Right hindlimb (tissue), 1 donor: ENCODE measurements at places on chromosomes 1 and 21.

GRCh38 chr1:49424782-49425181 lies 599.0 kb downstream of the AGBL4 start:
- no peak for DNase-seq

- DNase-seq: no peak
Measured at GRCh38 chr1:176826265-176826664, 338.2 kb downstream of the ASTN1 start.

GRCh38 chr1:36408479-36408878 lies 10.8 kb upstream of the LSM10 start:
- DNase-seq: no peak

DNA sequence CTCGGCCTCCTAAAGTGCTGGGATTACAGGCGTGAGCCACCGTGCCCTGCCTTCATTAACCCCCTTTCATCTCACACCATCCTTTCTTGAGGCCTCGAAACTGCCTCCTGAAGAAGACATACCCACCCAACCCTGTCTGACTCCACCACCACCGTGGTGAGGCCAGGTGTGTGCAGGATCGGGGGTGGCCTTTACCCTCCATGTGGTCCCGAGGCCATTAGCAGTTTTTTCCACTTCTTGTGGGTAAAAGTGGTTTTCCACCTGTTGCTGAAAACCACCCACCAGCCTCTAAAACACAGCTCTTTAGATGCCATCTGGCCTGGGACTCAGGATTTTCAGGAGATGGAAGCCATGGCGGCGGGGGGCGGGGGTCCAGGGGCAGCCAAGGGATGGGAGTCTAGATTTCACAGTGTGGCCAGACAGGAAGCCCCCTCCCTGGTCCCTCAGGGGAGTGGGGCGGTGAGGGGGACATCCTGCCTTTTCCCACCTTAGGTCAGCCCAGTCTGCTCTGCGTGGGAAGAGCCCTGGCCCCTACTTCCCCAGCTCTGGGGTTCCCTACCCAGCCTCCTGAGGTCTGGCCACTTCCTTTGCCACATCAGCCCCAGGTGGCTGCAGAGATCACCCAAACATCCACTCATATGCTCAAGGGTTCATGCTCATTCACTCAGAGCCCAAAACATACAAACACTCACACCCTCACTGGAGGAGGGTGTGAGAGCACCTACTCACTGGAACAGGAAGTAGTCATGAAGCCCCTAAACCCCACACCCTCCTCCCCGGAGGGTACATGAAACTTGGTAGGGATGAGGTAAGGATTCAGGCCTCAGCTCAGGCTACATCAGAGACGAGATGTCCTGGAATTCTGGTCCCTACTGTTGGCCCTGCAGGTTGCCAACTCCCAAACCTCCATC lies 2.3 kb downstream of the FGR start:
- no peak for DNase-seq

GRCh38 chr1:1106510-1107221 lies 9.2 kb downstream of the C1orf159 start:
- no peak for DNase-seq

DNA sequence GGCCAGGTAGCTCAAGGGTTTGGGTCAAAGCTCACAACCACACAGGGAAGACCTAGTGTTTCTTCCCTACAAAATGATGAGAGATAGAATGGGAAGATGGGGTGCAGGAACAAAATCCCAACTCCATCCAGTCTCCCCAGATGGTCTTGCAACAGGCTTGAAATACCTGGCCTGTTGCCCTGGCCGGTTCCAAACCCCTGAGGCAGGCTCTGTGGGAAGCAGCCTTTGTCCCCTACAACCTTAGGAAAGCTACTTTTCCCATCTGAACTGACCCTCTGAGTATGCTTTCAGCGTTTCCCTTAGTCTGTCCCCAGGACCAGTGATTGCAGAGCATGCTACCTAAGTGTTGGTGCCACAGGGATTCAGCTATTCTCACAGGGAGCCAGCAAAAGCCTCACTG lies 104.0 kb downstream of the GDAP2 start:
- no peak for DNase-seq

GRCh38 chr1:206049919-206050600 lies 2.9 kb upstream of the RHEX start:
- no peak for DNase-seq

DNA sequence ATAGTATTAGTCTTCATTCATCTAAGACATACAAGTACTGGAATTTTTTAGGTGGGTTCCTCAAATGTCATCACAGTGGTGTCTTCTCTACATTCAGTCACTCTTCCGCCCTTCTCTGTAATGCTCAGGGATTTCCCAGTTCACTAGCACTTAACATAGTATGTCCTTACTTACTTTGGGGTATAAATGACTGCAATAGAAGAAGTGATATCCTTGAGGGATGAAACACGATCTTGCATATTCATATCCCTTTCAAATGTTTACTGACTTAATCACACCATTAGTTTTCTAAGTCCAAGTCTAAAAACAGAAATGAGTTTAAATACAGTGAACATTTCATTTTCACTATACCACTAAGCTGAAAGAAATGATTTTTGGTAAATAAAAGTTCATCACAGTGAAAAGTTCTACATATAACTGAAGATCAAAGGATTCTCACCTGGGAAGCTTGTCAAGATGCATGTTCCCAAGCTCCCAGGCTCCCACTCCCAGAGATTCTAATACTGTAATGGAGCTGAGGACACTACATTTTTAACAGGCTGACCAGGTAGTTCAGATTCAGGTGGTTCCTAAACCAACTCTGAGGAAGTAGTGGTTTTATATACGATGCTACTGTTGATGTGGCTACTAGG lies 29.7 kb downstream of the MRPL39 start:
- DNase-seq: no peak

- no peak for DNase-seq
Measured at GRCh38 chr1:53783056-53783455, 44.1 kb upstream of the GLIS1 start.

DNA sequence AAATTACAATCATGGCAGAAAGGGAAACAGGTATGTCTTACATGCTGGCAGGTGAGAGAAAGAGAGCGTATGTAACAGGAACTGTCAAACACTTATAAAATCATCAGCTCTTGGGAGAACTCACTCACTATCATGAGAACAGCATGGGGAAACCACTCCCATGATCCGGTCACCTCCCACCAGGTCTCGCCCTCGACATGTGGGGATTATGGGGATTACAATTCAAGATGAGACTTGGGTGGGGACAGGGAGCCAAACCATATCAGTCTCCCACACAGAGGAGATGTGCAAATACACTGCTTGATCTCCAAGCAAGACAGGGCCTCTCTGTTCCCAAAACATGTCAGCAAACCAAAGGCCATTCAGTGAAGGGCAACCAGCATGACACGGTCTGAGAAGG lies 27.4 kb downstream of the LMX1A start:
- no peak for DNase-seq

GRCh38 chr1:45329445-45329844 lies 2.8 kb downstream of the HPDL start:
- no peak for DNase-seq

GRCh38 chr1:42136466-42136865 lies 16.7 kb upstream of the GUCA2B start:
- DNase-seq: no peak

- no peak for DNase-seq
Measured at GRCh38 chr1:212153635-212154034, 118.1 kb downstream of the DTL start.

DNA sequence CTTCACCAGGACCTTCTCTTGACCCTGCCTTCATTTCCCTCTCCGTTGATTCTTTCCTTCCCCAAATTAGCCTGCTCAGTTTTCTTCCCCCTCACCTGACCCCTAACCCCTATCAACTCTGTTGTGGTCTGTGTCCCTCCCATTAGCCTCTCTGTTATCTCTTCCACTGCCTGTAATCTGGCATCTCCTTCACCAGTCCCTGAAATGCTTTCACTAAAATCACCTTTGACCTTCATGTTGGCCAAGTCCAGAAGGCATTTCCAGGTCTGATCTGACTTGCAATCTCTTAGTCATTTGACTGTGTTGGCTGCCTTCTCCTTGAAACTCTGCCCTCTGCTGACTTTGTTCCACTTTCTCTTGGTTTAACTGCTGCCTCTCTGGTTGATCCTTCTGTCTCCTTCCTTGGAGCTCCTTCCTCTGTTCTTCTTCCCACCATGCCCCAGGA lies 28.2 kb downstream of the ATP8B2 start:
- DNase-seq: no peak

DNA sequence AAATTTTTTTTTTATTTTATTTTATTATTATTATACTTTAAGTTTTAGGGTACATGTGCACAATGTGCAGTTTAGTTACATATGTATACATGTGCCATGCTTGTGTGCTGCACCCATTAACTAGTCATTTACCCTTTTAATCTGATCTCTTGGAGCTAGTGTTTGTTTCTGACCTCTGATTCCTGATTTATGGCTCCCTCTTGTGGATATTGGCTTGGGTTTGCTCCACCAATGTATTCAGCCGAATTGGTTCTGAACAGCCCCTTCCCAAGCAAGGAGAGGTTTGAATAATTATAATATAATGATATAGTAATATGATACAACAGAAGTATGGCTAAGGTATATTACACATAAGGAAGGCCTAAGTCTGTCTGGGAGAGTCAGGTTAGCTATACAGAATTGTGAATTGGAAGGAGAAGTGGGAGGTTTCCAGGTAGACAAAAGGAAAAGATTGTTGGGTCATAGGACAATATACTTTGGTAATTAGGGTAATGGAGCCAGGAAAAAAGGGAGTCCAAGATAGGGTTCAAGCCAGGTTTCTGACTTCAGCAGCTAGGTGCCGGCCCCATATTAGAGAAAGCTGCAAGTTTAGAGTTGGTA lies 53.1 kb upstream of the HMCN1 start:
- DNase-seq: no peak

GRCh38 chr1:24890887-24891286 lies 39.2 kb downstream of the RUNX3 start:
- DNase-seq: no peak

DNA sequence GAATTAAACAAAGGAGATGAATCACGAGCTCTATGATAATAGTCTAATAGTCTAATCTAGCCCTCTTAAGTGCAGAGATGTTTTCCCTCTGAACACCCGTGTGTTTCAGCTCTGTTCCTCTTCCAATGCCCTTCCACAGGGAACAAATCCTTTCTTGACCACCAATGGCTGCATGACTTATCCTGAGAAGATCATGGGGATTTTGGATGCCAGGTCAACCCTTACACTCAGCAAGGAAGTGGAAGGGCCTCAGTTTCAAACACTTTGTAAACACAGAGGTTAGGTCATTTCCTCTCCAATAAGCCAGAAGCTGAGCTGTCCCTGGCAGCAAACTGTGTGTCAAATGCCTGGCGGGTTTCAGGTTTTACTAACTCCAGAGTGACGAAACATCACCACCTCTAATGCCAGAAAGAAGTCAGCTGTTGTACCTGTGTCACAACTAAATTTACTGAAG lies 200.0 kb downstream of the GABPA start:
- DNase-seq: peak; percentile 55

- no peak for DNase-seq
Measured at GRCh38 chr1:14910984-14911721, 242.4 kb upstream of the TMEM51 start.

GRCh38 chr1:112772781-112773180 lies 57.6 kb upstream of the PPM1J start:
- DNase-seq: no peak

DNA sequence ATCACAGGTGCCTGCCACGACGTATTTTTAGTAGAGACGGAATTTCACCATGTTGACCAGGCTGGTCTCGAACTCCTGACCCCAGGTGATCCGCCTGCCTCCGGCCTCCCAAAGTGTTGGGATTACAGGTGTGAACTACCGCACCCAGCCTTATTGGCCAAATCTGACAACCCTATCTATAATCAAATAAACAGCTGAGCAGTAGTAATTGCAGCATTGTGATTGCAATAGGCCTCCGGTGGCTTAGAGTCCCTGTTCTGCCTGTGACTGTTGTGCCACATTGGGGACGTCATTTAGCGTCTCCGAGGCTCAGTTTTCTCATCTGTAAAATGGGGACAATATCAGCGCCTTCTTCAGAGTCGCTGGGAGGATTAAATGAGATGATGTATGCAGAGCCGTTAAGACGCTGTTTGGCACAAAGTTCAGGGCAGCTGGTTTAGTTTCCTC lies 569 bp upstream of the CAPN2 start:
- DNase-seq: no peak

GRCh38 chr1:109617291-109617801 lies 2.1 kb downstream of the GNAT2 start:
- DNase-seq: no peak

- DNase-seq: no peak
Measured at GRCh38 chr1:54364995-54365394, 41.2 kb downstream of the SSBP3 start.

- peak; percentile 80 for DNase-seq
Measured at GRCh38 chr1:240190881-240191401, 99.3 kb downstream of the FMN2 start.

DNA sequence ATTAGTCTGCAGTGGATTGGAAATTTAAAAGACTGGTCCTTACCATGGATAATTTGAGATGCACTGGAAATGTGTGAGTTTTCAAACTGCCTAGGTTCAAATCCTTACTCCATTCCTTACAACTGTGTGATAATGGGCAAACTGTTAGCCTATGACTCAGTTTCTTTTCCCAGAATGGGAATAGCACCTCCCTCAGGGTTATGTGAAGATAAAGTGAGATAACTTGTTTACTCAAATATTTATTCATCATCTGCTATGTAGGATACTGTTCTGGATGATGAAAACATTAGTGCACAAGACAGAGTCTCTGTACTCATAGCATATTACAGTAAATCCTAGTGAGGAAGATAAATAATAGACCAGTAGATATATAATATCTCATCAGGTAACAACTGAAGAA lies 28.6 kb downstream of the LRIG2 start:
- no peak for DNase-seq

GRCh38 chr1:221456918-221457317 lies 285.0 kb downstream of the DUSP10 start:
- DNase-seq: no peak

DNA sequence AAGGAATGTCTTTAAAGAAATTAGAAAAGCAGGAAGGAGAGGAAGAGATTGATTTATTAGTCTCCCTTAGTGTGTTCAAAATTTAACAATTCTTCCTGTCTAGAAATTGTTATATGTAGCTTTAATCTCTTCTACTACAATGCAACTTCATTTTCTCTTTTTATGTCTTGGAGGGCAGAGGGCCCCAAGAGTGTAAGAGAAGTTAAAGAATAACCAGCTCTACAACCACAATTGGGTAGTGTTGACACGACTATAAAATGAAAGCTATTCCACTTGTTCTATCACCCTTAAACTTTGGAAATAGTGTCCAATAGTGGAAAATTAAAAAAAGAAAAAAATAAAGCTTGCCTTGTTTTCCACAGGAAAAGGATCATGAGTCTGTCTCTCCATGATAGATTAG lies 82.6 kb upstream of the DPYD start:
- no peak for DNase-seq
